ENCODE measurements at places on chromosomes 2 and 18.

GRCh38 chr2:209331291-209331844 lies 92.5 kb upstream of the MAP2 start:
- DNase-seq, result no peak

DNA sequence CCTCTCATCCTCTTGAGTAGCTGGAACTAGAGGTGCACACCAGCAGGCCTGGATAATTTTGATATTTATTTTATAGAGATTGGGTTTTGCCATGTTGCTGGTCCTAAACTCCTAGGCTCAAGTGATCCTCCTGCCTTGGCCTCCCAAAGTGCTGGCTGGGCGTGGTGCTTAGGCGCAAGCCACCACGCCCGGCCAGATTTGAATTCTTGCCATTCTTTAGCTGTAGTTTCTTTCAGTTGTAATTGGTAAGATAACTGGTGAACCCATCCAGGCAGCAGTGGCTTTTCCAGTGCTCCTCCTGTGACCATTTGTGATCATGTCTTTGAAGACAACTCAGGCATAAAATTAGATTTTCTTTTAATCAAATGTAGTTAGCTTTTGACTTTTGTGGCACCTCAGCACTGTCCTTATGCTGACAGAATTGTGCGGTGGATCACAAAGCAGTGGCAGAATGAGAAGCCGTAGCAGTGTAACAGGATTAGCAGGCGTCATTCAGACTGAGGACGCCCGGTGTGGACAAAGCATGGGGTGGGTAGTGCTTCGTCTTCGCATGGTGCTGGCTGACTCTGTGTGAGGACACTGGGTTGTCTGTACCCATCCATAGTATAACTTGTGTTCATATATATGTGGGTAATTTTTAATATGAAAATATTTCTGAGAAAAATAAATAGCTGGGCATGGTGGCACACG lies 30.0 kb upstream of the TOGARAM2 start:
- no peak for DNase-seq

DNA sequence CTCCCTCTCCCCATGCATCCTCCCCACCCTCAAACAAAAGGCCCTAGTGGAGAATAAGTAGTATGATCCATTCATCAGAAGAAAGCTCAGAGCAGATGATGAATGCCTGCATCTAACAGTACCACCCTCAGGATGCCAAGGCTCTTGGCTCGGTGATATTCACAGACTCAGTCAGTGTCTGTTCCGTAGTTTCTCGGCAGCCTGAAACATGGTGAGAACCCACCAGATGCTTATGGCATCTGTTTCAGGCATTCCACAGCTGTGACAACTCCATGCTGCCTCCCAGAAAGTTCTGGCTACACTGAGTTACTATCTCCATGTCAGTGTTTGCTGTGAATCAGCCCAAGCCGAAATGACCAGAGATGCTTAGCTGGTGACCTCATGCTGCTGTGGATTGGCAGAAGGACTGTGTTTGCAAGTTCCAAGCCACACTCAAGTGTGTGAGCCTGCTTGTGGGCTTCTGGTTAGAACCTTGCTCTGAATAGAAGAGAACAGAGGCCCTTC lies 83.9 kb downstream of the WDSUB1 start:
- DNase-seq, result no peak

- DNase-seq, result peak; percentile 34
Measured at GRCh38 chr18:12038082-12038638, 55.5 kb upstream of the ANKRD62 start.

- no peak for DNase-seq
Measured at GRCh38 chr2:98944775-98945174, 8.8 kb upstream of the CRACDL start.

GRCh38 chr18:77906103-77906892 lies 656.6 kb downstream of the GALR1 start:
- no peak for DNase-seq

- DNase-seq, result no peak
Measured at GRCh38 chr18:62044490-62045000, 142.3 kb downstream of the PIGN start.

DNA sequence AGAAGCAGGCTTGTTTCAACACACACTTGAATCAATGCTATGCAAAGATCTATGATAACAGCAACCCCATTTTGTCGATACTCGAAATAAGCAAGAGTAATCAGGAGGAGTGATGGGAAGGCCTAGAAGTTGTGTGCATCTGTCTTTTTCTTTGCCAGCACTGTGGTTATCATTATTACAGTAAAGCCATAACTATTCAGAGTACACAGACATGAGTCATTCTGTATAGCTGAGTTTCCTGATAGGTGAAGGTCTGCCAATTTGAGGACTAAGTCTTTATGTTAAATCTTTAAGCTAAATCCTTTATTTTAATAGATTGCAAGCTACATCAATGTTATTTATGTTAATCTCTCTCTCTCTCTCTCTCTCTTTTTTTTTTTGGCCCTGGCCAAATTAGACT lies 1344.4 kb upstream of the CELF4 start:
- DNase-seq, result no peak

DNA sequence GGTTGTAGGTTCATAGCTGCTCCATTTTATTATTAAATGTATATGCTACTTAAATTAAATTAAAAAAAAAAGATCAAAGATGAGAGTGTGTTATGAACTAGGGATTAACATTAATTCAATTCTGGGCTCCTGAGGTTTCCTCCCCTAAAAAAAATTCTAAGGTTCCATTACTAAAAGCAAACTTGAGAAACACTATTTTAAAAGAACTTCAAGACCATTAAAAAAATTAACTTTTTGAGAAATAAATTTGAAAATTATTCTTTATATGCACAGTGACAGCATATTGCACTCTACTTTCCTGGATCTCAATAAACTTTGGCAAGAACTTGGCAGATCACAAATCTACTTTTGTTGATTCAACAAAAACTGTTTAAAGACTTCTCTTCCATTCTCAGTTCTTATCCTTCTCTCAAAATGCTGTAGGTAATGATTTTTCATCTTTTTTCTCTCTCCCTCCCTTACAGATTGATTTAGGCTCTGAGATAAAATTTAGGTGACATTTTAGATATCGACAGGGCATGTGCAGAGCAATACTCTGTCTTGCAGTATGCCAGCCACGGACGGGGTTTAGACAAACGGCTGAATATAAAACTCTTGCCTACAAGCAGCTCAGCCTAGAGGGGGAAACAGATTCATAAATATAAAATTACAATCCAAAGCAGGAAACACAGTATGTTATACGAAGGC lies 592 bp upstream of the MARS2 start:
- DNase-seq, result no peak

GRCh38 chr2:195666113-195666712 lies 9.2 kb downstream of the SLC39A10 start:
- DNase-seq, result no peak

DNA sequence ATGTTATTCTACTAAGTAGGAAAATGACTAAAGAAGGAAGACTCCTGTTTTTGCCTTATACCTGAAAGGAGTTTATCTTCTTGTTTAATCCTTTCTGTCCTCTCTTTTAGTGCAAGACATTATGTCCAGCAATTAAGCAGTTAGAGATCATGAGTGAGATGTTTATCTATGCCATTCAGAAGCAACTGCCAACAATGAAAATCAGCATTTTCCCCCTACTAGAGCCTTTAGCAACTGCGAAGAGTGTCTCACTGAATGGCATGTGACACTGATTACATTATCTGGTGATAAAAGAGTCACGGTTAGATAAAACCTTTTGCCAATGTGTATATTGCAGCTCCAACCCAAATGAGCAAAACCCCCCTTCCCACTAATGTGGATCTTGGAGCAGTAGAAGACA lies 357.7 kb upstream of the SYT4 start:
- no peak for DNase-seq

DNA sequence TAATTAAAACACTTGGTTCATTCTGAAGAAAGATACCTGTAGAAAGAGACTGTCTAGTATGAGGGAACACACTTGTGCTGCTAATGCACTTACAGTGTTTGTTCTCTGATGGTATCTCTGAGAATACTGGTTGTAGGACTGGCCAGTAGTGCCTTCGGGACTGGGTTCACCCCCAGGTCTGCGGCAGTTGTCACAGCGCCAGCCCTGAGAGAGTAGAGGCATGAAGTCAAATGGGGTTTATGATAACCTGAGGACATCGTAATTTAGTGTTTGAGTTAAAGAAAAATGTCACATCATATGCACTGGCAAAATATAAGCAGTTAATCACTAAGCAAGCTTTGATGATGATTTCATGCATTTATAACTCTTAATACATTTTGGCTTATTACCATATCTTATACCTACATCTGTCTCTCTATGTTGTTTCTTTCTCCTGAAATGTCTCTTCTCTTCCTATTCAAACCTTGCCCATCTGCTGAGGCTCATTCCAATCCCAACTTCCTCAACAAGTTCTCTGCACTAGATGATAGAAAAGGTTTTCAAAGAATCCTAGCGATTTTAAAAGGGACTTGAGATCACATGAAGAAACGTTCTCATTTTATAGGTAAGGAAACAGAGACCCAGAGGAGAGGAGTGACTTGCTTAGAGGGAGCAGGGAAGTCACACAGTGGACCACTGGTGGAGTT lies 50.2 kb downstream of the ATIC start:
- DNase-seq, result no peak

Data from nephron progenitor cell (in vitro differentiated cells).